NCI-H460 (cell line): ENCODE measurements at places on chromosomes 13 and 19. TPM values are rescaled to one million over a fixed set of nuclear protein-coding genes. Genes with fewer than 3 reads are reported as not detected.

ZNF283 gene
- 5.5 and 9.6 TPM in 2 replicates for total RNA-seq

IGSF23 gene
- not detected in 2 replicates for total RNA-seq

HIF3A gene
- not detected in 2 replicates for total RNA-seq

SELENOV gene
- total RNA-seq: not detected in 2 replicates

ZFP82 gene
- 3.5 and 4.7 TPM in 2 replicates for total RNA-seq

ZNF433 gene
- not detected in 2 replicates for total RNA-seq

ERICH4 gene
- not detected in 2 replicates for total RNA-seq

SIAH3 gene
- total RNA-seq: not detected in 2 replicates

ATP12A gene
- 0.10 TPM in 1 of 2 replicates, not detected in the other for total RNA-seq

PNMA8B gene
- total RNA-seq: not detected in 2 replicates

SEMA6B gene
- total RNA-seq: 4.2 and 5.9 TPM in 2 replicates

F10 gene
- 0.59 and 0.61 TPM in 2 replicates for total RNA-seq

ZNF555 gene
- 2.1 and 3.1 TPM in 2 replicates for total RNA-seq

SYNGR4 gene
- total RNA-seq: 0.17 TPM in 1 of 2 replicates, not detected in the other

PSG6 gene
- not detected in 2 replicates for total RNA-seq

NCR1 gene
- not detected in 2 replicates for total RNA-seq

FEM1A gene
- total RNA-seq: 10.2 and 10.6 TPM in 2 replicates

WDR88 gene
- total RNA-seq: 0.20 TPM in 1 of 2 replicates, not detected in the other

PCDH8 gene
- total RNA-seq: not detected in 2 replicates

B3GNT8 gene
- not detected in 2 replicates for total RNA-seq

CCL25 gene
- total RNA-seq: not detected in 2 replicates

ZNF837 gene
- total RNA-seq: 0.30 and 0.78 TPM in 2 replicates

ZNF578 gene
- not detected in 2 replicates for total RNA-seq

SMARCA4 gene
- total RNA-seq: 52.7 and 53.4 TPM in 2 replicates

FAM216B gene
- 2.0 and 2.2 TPM in 2 replicates for total RNA-seq

CYP4F8 gene
- not detected in 2 replicates for total RNA-seq

MRPL57 gene
- total RNA-seq: 23.8 and 26.3 TPM in 2 replicates

MBD3L3 gene
- not detected in 2 replicates for total RNA-seq

CBLC gene
- not detected in 2 replicates for total RNA-seq

GRIN3B gene
- total RNA-seq: not detected in 2 replicates

ZNF534 gene
- total RNA-seq: not detected in 2 replicates

ACTMAP gene
- total RNA-seq: 1.6 and 2.1 TPM in 2 replicates

TCF3 gene
- 44.8 and 50.1 TPM in 2 replicates for total RNA-seq

THSD8 gene
- not detected in 2 replicates for total RNA-seq

KLK11 gene
- not detected in 2 replicates for total RNA-seq

CEACAM20 gene
- not detected in 2 replicates for total RNA-seq

KLK14 gene
- not detected in 2 replicates for total RNA-seq

CPB2 gene
- not detected in 2 replicates for total RNA-seq

GPI gene
- total RNA-seq: 241 and 250 TPM in 2 replicates

ZNF223 gene
- total RNA-seq: 1.9 and 2.0 TPM in 2 replicates

SF3A2 gene
- total RNA-seq: 29.9 and 31.4 TPM in 2 replicates
